H9 (cell line): ENCODE measurements at places on chromosomes 13 and 19. TPM values are rescaled to one million over a fixed set of nuclear protein-coding genes. Genes with fewer than 3 reads are reported as not detected.

- DNase-seq = no peak
These were observed 228.4 kb downstream of the ENOX1 start for GRCh38 chr13:43558326-43558725.

Gene OR7C1
- not detected in 2 replicates for total RNA-seq

Gene SPRED3
- total RNA-seq = 11.5 and 16.4 TPM in 2 replicates

DNA sequence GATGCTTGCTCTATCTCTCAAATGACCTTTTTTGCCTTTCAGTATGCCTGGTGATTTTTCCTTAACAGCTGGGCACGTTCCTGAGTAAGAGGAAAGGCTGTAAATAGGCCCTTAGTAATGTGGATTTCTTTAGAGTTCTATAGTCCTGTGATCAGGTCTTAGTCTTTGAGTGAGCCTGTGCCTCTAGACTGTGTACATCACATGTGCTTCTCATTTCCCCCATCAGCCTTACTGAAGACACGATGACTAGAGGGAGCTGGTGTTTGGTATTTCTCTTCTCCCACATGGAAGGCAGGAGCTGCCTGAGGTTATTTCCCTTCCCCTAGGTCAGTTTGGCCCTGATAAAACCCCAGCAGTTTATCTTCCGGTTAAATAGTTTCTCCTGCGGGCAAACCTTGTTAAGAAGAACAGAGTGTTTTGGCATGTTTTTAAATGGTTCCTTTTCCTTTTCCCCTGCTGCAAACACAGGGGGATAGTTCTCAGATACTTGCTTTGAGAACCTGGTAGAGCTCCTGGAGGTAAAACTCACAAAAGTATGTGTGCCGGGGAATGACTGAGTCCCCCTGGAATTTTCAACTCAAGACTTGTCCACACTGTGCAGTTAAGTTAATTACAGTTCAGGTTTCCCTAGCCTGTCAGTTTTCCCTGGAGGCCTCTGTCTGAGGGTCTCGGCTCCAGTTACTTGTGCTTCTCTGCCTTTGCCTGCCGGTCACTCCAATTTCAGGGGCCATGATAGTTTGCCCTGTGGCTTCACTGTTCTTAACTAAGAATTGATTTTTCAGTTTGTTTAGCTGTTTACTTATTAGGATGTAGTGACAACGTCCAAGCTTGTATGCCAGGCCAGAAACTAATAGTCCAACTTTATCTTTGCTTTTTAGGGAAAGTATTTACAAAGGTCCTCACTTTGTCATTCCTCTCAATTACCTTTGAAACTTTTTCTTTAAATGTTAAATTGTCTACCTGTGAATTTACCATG, 94.4 kb downstream of the URI1 start:
- no peak for DNase-seq

Gene SMARCA4
- 245 and 261 TPM in 2 replicates for total RNA-seq

DNA sequence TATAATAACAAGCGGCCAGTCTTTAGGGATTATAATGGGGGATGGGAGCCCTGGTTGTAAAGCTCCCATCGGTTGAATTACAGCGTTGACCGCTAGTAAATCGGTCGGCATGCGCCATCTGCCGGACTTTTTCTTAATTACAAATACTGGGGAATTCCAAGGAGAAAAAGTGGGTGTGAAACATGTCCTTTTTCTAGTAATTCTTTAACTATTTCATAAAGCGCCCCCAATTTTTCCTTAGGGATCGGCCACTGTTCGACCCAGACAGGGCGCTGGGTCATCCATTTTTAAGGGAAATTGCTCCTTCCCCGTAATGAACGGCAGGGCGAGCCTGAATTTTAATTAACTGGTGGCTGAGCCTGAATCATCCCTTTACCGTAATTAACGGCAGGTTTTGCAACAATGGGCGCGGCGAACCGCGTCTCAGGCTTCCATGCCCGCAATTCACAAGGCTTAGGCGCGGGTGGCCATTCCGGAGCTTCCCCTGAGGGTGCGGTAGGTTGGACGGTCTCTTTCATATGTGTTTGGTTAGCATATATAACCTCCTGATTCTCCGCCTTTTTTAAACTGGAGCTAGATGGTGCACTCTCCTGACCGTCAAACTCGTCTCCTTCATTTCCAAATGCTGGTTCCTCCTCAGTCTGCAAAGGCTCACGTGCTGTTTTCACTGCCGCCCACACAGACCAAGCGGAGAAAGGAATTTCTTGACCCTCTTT, 30.2 kb upstream of the EVI5L start:
- peak; percentile 66 for DNase-seq

Gene LRRC25
- total RNA-seq = 0.18 TPM in 1 of 2 replicates, not detected in the other

Gene KISS1R
- 3.3 and 5.9 TPM in 2 replicates for total RNA-seq

- no peak for DNase-seq
These were observed 1416.8 kb downstream of the OLFM4 start for GRCh38 chr13:54445453-54445852.

GRCh38 chr13:44879452-44880058, 109.7 kb downstream of the NUFIP1 start:
- DNase-seq = no peak

Gene LIM2
- total RNA-seq = not detected in 2 replicates

DNA sequence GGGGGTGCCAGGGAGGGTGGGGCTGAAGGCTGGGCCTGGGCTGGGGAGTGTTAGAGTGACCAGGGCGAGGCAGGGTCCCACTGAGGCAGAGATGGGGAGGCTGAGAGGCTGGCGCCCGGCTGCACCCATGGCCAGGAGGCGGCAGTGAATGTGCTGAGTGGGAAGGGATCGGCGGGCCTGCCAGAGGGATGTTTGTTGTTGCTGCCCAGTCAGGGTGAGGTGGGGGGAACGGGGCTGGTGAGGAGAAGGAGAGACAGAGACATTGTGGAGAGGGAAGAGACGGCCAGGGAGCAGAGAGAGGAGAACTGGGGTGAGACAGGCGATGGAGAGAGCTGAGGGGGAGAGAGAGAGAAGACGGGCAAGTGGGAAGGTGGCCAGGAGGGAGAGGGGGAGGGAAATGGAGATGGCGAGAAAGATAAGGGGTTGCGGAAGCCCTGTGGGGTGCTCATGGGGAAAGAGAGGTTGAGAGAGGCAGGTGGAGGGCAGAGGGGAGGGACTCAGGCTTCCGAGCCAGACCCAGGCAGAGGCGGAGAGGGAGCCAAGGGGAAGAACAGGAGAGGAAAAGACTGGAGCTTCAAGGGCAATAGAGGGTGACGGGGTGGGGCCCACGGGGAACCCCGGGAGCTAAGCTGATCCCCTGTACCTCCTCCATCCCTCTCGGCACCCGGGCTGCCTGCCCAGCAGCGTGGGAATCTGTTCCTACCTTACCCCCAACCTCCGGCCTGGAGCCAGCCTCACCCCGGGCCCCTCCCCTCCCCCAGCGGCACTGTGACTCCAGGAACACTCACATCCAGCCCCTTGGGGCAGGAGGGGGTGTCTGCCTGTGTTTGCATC, 690 bp upstream of the B3GNT8 start:
- DNase-seq = peak; percentile 39

DNA sequence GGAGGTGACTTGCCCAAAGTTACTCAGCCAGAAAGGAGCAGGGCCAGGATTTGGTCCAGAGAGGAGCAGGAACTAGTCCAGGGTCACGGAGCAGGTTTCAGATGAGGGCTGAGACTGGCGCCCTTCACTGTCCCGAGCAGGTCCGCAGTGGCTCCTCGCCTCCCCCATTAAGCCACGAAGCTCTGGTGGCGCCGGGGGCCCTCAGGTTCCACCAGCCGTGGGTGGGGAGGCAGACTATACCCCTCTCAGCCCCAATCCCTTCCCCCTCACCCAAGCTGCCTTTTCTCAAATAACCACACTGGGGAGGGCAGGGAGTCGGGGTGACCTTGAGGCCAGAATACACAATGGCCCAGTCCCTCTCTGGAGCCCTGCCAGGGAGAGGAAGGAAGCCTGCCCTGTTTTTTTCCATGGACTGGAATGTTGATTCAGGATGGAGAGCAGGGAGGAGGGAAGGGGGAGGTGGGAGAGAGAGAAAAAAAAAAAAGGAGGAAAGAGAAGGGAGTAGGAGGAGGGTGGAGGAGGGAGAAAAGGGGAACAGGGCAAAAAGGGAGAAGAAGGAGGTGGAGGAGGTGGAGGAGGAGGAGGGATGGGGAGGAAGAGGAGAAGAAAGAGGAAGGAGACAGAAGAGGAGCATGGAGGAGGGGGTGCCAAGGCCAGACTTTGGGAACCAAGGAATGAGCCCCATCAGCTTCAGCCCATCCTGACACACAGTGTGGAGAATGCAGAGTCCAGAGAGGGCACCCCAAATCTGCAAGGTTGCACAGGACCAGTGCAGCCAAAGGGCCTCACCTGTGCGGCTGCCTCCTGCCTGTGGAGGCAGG, 19.7 kb downstream of the CEACAM16 start:
- peak; percentile 89 for DNase-seq

- DNase-seq = no peak
These were observed 33.6 kb upstream of the FNDC3A start for GRCh38 chr13:48942131-48942530.

Gene TNNT1
- total RNA-seq = 124 and 127 TPM in 2 replicates

DNA sequence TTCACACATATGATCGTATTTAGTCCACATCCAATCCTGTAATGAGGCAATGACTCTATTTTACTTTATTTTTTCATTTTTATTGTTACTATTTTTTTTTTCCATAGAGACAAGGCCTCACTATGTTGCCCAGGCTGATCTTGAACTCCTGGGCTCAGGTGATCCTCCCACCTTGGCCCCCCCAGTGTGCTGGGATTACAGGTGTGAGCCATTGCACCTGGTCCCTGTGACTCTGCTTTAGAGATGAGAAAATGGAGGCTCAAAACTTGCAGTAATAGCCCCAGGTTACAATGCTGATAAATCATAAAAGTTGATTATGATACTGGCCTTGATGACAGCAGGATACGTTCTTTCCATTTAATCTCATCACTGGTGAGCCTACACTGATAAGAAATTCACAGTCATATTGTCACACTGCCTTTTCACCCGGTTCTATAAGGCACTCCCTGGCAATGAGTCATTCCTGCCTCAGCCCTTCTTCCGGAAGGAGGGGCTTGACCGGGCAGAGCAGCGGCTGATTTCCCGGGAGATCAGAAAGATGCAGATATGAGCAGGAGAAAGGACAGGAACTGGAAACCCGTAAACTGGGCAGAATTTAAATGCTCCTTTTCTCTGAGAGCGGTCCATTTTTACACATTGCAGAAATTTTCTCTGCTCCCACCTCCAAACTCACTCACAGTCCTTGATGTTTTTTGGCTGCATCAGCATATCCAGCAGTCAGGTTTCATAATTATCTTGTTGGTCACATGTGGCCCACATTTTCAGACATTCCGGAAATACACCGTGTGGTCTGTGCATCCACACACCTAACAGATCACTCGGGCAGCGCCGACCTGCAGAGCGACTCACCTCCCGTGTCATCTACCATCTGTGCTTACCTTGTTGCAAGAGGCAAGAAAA, 616.4 kb downstream of the EFNB2 start:
- DNase-seq = peak; percentile 51

- DNase-seq = no peak
These were observed 48.1 kb upstream of the RAP2A start for GRCh38 chr13:97385854-97386253.

- no peak for DNase-seq
These were observed 3.2 kb downstream of the OR7C2 start for GRCh38 chr19:14944456-14944855.

Gene RPL18A
- 2,837 and 2,851 TPM in 2 replicates for total RNA-seq

- DNase-seq = no peak
These were observed 40.9 kb upstream of the KPNA3 start for GRCh38 chr13:49833402-49833801.

DNA sequence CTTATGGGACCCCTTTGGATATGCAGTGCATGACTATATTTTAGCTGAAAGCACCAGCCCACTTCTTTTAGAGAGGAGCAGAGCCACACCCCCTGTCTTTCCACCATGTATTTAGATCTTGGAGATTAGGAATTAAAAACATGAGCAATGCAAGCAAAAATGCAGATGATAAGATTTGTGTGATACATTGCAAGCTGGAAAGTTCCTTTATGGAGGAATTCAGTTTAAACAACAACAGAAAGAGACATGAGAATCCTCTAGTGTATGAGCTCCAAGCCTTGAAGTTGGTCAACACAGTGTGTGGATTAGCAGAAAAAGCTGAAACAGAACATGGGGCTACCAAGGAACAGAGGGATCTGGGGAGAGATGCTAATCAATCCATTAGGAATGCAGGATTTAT, 529.8 kb upstream of the NBEA start:
- no peak for DNase-seq

Gene FFAR3
- not detected in 2 replicates for total RNA-seq

DNA sequence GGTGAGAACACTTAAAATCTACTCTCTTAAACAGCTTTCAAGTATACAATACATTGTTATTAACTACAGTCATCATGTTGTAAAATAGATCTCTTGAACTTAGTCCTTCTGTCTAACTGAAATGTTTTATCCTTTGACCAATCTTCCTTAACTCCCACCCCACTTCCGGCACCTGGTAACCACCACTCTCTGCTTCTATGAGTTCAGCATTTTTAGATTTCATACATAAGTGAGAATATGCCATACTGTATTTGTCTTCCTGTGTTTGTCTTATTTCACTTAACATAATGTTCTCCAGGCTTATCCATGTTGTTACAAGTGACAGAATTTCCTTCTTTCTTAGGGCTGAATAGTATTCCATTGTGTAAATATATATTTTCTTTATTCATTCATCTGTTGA, 144.1 kb upstream of the TRPC4 start:
- no peak for DNase-seq

- no peak for DNase-seq
These were observed 1.2 kb upstream of the FAM83E start for GRCh38 chr19:48616041-48616436.

Gene SYT3
- total RNA-seq = 2.8 and 3.1 TPM in 2 replicates

Gene KLK3
- total RNA-seq = not detected in 2 replicates

DNA sequence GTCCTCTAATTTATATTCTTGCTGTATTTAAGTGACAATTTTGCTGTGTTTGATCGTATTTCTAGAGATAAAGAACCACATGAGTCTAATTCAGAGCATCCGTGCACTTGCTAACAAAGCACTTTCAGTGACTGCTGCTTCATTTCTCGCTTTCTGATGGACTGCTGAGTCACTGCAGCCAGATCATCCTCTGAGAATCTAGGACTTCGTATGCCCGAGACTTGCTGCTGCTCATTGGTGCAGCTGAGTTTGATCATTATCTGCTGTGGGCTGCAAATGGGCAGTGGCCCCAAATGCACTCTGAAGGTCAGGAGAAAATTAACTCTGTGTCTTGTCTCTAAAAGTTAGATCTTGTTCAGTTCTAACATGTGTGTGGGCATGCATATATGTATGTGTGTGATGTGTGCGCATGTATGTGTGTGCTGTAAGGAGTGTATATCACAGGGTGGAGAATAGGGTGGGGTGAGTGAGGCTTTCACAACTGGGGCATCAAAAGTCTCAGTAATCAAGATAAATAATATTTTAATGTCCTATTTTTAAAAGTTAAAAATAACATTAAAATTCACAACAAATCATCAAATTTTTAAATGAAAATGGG, 342.6 kb downstream of the MTUS2 start:
- DNase-seq = no peak

- peak; percentile 54 for DNase-seq
These were observed 3.0 kb downstream of the TM6SF2 start for GRCh38 chr19:19269952-19270694.

Gene PRKCSH
- 431 and 437 TPM in 2 replicates for total RNA-seq

Gene ZNF497
- total RNA-seq = 2.4 TPM in 2 replicates

Gene LRRC63
- total RNA-seq = not detected in 2 replicates

Gene CD33
- total RNA-seq = 0.09 and 0.35 TPM in 2 replicates

Gene PCSK4
- 5.8 and 9.1 TPM in 2 replicates for total RNA-seq
